Esophagus muscularis mucosa (tissue), 4 donors: ENCODE measurements at places on chromosomes 2 and 18. TPM values are rescaled to one million over a fixed set of nuclear protein-coding genes. Genes with fewer than 3 reads are reported as not detected.

COL4A3 gene
- total RNA-seq, result 1.9 TPM

GRCh38 chr2:209969692-209970091 lies 32.7 kb upstream of the RPE start:
- DNase-seq, result no peak
- no peaks in the 10 kb centered on the region for H3K4me1 ChIP-seq
- no peak overlapping the region for H3K4me3 ChIP-seq
- no peak overlapping the region for H3K27ac ChIP-seq

COA5 gene
- total RNA-seq, result 48.2 TPM

DNA sequence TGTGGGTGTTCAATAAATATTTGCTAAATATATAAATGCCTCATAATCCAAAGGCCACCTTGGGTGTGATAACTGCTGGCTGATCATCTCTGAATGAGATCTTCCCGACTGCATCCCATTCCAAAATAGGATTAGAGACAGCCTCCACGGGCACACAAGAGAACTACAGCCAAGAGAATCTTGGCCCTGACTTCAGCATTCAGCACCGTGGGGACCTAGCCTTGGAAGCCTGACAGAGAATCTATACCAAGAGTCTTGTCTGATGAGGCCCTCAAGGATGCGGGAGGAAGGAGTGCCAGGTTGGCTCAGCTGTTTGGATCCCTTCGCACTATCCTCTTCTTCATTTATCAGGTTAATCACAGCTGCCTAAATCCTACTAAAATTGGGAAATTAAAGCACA lies 85.8 kb downstream of the RBM43 start:
- H3K27ac ChIP-seq, result no peak overlapping the region
- H3K4me3 ChIP-seq, result no peak overlapping the region
- H3K27me3 ChIP-seq, result no peaks in the 10 kb centered on the region
- DNase-seq, result no peak
- no peaks in the 10 kb centered on the region for H3K4me1 ChIP-seq

GRCh38 chr2:138744713-138745112 lies 35.5 kb downstream of the NXPH2 start:
- H3K36me3 ChIP-seq, result no peaks in the 10 kb centered on the region
- no peak overlapping the region for H3K4me3 ChIP-seq
- DNase-seq, result peak; percentile 89
- H3K27ac ChIP-seq, result no peak overlapping the region

MGAT4A gene
- total RNA-seq, result 9.9 TPM

IL37 gene
- total RNA-seq, result not detected

GRCh38 chr2:96538487-96539214 lies 2.1 kb downstream of the ARID5A start:
- peaks cover 88% of the 10 kb centered on the region for H3K4me1 ChIP-seq
- peak overlapping the region; percentile 99 for H3K27ac ChIP-seq
- peak; percentile 97 for DNase-seq
- H3K27me3 ChIP-seq, result no peaks in the 10 kb centered on the region
- peak overlapping the region; percentile 95 for H3K4me3 ChIP-seq

GRCh38 chr2:5502385-5502784 lies 189.8 kb upstream of the SOX11 start:
- no peaks in the 10 kb centered on the region for H3K36me3 ChIP-seq
- no peaks in the 10 kb centered on the region for H3K4me1 ChIP-seq
- H3K4me3 ChIP-seq, result no peak overlapping the region
- no peaks in the 10 kb centered on the region for H3K27me3 ChIP-seq

PIEZO2 gene
- 5.2 TPM for total RNA-seq

- H3K4me3 ChIP-seq, result no peak overlapping the region
- no peaks in the 10 kb centered on the region for H3K36me3 ChIP-seq
- H3K27me3 ChIP-seq, result no peaks in the 10 kb centered on the region
- H3K4me1 ChIP-seq, result peaks cover 34% of the 10 kb centered on the region
These were observed 215.4 kb downstream of the AGAP1 start for GRCh38 chr2:235709124-235709813.

GRCh38 chr18:64436111-64436510 lies 287.2 kb upstream of the LINC00305 start:
- H3K27ac ChIP-seq, result no peak overlapping the region
- DNase-seq, result no peak
- no peaks in the 10 kb centered on the region for H3K36me3 ChIP-seq
- H3K27me3 ChIP-seq, result no peaks in the 10 kb centered on the region

GRCh38 chr2:84970868-84971509 lies at the start of gene KCMF1:
TSS of gene KCMF1 (plus strand) at chr2:84971161. CDS start at chr2:84971452, 291 bp downstream.
- H3K36me3 ChIP-seq, result peaks cover 5% of the 10 kb centered on the region
- H3K4me1 ChIP-seq, result peaks cover 64% of the 10 kb centered on the region
- H3K27ac ChIP-seq, result peak within 1 kb of the TSS; percentile 99
- peak within 1 kb of the TSS; percentile 92 for H3K4me3 ChIP-seq
- no peaks in the 10 kb centered on the region for H3K27me3 ChIP-seq
- no peak for DNase-seq

DNA sequence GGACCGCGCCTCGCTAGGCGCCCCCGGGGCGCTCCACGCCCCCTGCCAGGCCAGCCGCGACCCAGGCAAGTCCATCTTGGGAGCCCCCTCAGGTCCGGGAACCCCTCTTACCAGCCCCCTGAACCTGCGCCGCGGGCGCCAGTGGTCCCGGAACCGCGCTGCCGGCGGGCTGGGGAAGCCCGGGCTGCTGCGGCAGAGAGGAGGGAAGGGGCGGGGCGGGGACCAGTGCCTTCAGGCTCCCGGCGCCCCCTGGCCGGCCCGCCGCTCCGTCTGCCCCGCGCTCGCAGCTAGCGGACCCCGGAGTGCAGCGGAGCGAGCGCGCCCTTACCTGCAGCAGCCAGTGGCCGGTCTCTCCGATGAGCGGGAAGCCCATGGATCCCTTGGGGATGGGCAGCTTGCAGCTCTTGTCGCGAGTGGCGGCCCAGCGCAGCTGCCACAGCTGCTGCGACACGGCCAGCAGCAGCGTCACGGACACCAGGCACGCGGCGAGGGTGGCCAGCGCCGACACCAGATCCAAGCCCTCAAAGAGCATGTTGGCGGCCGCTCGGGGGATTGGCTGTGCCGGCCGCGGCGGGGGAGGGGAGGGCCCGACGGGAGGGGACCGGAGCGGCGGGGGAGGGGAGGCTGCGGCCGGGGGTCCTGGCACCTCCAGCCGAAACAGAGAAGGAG lies at the start of gene CYP26B1:
TSS of gene CYP26B1 (minus strand) at position 560 of the 669 bp plus-strand sequence. CDS start at position 532, 28 bp downstream.
- peaks cover 67% of the 10 kb centered on the region for H3K4me1 ChIP-seq
- H3K27me3 ChIP-seq, result peaks cover 45% of the 10 kb centered on the region
- DNase-seq, result peak; percentile 62

- H3K36me3 ChIP-seq, result peaks cover 37% of the 10 kb centered on the region
- no peaks in the 10 kb centered on the region for H3K4me1 ChIP-seq
- no peak for DNase-seq
- H3K27me3 ChIP-seq, result no peaks in the 10 kb centered on the region
These were observed 186.6 kb downstream of the MGAT5 start for GRCh38 chr2:134440336-134440909.

GRCh38 chr2:227219312-227220105 lies 55.1 kb downstream of the COL4A3 start:
- no peaks in the 10 kb centered on the region for H3K36me3 ChIP-seq
- no peaks in the 10 kb centered on the region for H3K27me3 ChIP-seq
- H3K4me1 ChIP-seq, result no peaks in the 10 kb centered on the region
- DNase-seq, result no peak

MEIS1 gene
- 119 TPM for total RNA-seq

DNA sequence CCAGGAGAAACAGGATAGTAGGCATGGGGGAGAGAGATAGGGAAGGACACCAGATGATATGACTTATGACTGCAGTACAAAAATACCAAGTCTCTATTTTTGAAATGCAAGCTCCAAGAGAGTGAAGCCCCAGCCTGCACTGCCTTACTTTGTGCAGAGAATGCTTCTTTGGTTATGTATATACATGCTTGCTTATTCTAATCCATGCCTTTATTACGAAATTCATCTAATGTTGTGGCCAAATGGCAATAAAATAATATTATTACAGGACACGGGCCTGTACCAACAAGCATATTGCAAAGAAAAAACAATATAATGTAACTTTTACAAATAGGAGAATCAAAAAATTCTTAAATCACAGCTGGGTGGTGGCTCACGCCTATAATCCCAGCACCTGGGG lies 110.8 kb downstream of the BCL11A start:
- H3K4me1 ChIP-seq, result no peaks in the 10 kb centered on the region
- H3K27ac ChIP-seq, result no peak overlapping the region
- no peak overlapping the region for H3K4me3 ChIP-seq
- DNase-seq, result peak; percentile 37
- H3K27me3 ChIP-seq, result no peaks in the 10 kb centered on the region

C2orf92 gene
- total RNA-seq, result 6.5 TPM

REG1B gene
- total RNA-seq, result not detected

DNA sequence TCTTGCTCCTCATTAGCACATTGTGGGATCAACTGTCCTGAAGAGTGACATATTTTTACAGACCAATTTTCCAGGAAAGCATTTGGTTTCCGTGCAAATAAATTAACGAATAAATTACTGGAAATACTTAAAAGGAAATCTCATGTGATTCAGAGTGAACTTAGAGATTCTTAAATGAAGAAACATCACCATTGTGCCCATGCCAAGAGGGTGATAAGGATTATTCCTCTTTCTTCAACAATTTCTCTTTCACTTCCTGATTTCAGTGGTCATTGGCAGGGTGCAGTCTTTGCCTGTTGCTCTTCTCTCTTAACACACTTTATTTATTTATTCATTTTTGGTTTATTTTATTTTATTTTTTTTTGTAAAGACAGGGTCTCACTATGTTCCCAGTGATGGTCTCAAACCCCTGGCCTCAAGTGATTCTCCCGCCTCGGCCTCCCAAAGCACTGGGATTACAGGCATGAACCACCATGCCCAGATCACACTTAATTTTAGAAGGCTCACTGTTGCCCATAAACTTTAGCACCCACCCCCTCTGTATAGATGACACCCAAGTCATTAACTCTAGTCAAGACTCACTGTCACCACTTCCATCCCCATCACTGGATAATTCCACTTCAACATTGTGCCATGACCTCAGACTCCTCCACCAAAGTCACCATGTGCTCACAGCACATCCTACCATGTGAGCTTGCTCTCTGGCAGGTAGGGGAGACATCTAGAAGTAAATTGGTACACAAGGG lies 92.6 kb upstream of the CERS6 start:
- H3K4me3 ChIP-seq, result no peak overlapping the region
- DNase-seq, result no peak
- H3K27ac ChIP-seq, result no peak overlapping the region
- H3K4me1 ChIP-seq, result no peaks in the 10 kb centered on the region
- no peaks in the 10 kb centered on the region for H3K27me3 ChIP-seq
- H3K36me3 ChIP-seq, result no peaks in the 10 kb centered on the region

DNA sequence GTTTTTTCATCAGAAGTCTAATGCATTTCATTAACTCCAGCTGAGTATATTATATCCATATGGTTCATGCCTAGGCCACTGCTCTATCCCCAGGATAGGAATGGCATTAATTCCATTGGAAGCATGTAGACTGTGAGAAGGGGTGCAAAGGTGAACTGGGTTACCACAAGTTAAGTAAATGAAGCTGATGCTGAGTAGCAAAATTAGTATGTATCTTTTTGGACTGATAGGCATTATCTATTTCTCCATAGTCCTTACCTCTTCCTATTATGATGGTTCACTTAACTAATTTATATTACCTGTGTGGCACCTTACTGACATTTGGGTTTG lies 24.9 kb downstream of the UBE2E3 start:
- H3K4me3 ChIP-seq, result no peak overlapping the region
- H3K36me3 ChIP-seq, result no peaks in the 10 kb centered on the region
- H3K27me3 ChIP-seq, result no peaks in the 10 kb centered on the region
- peaks cover 27% of the 10 kb centered on the region for H3K4me1 ChIP-seq
- no peak overlapping the region for H3K27ac ChIP-seq
- no peak for DNase-seq

DNA sequence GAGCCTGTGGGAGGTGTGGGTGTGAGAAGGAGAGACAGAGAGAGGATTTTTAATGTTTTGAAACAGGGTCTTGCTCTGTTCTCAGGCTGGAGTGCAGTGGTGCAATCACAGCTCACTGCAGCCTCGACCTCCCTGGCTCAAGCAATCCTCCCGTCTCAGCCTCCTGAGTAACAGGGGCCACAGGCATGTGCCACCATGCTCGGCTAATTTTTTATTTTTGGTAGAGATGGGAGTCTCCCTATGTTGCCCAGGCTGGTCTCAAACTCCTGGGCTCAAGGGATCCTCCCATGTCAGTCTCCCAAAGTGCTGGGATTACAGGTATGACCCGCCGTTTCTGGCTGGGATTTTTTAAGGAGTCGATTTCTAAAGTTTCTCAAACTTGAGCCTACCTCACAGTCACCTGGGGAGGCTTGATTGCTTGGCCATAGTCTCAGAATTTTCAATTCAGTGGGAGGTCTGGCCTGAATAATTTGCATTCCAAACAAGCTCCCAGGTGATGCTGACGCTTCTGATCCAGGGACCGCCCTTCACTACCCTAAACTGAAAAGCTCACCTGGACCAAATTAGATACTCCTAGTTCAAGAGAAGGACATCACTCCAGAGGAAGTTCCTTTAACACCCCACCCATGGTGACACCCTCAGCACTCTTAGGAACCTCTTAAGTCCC lies 70.8 kb upstream of the SLC1A4 start:
- DNase-seq, result no peak
- H3K36me3 ChIP-seq, result no peaks in the 10 kb centered on the region
- H3K4me3 ChIP-seq, result peak overlapping the region; percentile 50
- H3K4me1 ChIP-seq, result peaks cover 7% of the 10 kb centered on the region

PXDN gene
- total RNA-seq, result 19.9 TPM

- peaks cover 67% of the 10 kb centered on the region for H3K4me1 ChIP-seq
- no peak overlapping the region for H3K27ac ChIP-seq
- H3K27me3 ChIP-seq, result peaks cover 100% of the 10 kb centered on the region
- H3K4me3 ChIP-seq, result peak overlapping the region; percentile 27
- peak; percentile 88 for DNase-seq
- no peaks in the 10 kb centered on the region for H3K36me3 ChIP-seq
These were observed 3.3 kb downstream of the PAX3 start for GRCh38 chr2:222295368-222296062.

GRCh38 chr2:167136879-167137596 lies 248.8 kb downstream of the XIRP2 start:
- H3K27me3 ChIP-seq, result no peaks in the 10 kb centered on the region
- H3K36me3 ChIP-seq, result no peaks in the 10 kb centered on the region
- H3K4me3 ChIP-seq, result no peak overlapping the region
